RPMI8226 (cell line): ENCODE measurements at places on chromosomes 6 and 20.

- no peak for DNase-seq
Observed at GRCh38 chr6:51928320-51928719, 159.1 kb downstream of the PKHD1 start.

- no peak for DNase-seq
Observed at GRCh38 chr6:167781066-167781767, 45.5 kb upstream of the AFDN start.

- no peak for DNase-seq
Observed at GRCh38 chr6:151044465-151045441, 179.3 kb downstream of the MTHFD1L start.

DNA sequence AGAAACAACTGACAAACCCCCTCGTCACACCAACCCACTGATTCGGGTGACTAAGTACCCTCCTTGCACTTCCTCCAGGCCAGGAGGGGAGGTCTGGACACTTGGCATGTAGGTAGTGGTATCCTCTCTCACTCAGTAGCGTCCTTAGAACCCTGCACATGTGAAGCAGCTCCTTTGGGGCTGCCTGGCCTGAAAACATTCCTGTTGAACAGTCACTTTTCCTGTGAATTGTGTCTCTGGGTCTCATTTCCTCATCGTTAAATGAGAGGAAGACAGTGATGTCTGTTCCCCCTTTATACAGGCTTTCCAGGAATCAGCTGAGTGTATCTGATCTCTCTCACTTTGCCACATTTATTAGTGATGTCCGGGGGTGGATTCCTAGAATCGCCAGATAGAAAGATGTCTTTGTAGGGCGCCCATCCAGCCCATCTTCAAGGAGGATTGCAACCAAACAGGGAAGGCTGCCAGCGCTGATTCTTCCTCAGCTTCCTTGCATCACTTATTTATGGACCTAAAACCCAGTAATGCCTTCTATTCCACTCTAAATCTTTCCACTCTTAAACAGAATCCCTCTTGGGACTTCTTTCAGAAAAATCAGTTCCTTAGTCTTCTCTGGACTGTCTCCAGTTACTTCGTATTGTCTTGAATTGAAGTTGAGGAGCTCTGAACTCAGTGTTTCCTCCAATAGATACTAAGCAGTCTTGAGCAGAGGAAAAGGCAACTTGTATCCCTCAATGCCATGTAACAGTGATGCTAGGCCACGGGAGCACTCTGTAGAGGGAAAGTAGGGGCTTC, 9.4 kb upstream of the POPDC3 start:
- no peak for DNase-seq

- no peak for DNase-seq
Observed at GRCh38 chr6:24009319-24009718, 116.7 kb upstream of the NRSN1 start.

DNA sequence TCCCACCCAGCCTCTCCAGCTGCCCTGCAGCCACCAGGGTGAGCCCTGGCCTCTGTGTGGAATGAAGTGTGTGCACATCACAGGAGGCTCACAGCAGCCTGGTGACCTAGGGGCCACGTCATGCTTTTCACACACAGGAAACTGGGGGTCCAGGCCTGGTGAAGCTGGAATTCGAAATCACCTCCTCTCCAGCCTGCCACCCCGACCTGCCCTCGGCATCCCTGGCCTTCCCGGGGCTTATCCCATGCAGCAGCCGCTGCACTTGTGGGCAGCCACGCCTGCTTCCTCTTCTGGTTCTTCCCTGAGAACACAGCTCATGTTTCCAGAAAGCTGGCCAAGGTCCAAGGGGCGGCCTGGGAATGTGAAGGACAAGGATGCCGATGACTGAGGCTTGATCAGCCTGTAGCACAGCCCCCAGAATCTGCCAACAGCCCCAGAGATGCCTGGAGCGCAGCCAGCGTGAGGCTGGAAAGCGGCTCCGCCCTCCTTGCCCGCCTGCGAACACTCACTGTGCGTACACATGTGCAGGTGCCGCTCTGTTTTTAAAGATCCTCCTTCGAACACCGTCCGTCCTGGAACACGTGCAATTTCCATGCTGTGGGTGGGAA, 4.2 kb upstream of the NTSR1 start:
- peak; percentile 26 for DNase-seq

GRCh38 chr6:157304899-157305663, 18.2 kb downstream of the TMEM242 start:
- no peak for DNase-seq

GRCh38 chr20:32764005-32764960, 2.1 kb downstream of the DNMT3B start:
- no peak for DNase-seq

- no peak for DNase-seq
Observed at GRCh38 chr6:39430446-39430845, 107.9 kb upstream of the KCNK16 start.

DNA sequence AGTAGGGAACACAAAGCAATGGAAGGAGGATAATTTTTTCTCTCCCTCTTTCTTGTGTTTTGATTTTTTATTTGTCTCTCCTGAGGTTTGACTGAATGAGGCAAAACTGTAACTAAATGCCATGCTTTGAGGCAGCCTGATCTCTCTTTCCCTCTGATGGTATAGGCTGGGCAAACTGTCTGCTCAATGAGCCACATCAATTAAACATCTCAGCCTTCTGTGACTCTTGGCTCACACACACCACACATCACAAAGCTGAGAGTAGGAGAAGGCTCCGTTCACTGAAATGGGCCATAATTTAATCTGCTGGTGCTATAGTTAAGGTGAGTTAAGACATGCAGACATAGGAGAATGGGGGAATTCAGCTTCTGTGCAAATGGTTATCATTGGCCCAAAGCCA, 28.1 kb upstream of the SCGN start:
- peak; percentile 18 for DNase-seq

GRCh38 chr6:163339466-163339865, 75.1 kb upstream of the QKI start:
- no peak for DNase-seq

DNA sequence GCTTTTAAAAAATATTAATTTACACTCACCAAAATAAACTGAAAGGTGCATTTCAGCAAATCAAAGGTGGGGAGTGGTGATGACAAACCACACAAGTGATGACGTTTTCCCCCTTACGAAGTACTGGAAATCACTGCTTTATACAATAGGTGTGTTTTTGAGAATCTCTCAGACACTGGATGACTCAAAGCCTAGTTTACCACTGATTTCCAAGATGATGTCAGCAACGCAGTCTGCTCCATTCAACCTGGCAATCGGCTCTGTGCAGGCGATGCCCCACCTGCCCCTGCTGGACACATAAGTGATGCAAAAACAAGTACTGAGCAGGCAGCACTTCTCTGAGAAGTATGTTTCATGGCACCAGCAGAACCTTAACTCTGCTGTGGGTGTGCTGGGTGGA, 114.4 kb downstream of the SOD2 start:
- DNase-seq = no peak

- DNase-seq = no peak
Observed at GRCh38 chr6:123518441-123519188, 118.1 kb downstream of the TRDN start.

DNA sequence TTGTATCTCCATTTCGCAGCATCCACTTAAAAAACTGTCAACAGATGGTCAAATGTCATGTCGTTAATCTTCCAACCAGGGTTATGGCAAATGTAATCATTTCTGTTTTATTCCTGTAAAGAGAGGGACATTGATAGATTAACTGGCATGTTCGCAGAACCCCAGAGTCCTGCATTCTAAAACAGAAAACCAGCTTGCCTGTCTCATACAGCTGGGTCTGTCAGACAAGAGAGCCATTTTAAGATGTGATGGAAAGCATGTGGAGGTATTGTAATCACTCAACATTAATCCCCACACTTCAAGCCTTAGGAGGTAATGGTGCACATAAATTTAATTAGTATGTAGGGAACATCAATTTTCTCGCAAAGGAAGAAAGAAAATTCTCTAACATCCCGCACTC, 4.4 kb downstream of the SMLR1 start:
- no peak for DNase-seq

DNA sequence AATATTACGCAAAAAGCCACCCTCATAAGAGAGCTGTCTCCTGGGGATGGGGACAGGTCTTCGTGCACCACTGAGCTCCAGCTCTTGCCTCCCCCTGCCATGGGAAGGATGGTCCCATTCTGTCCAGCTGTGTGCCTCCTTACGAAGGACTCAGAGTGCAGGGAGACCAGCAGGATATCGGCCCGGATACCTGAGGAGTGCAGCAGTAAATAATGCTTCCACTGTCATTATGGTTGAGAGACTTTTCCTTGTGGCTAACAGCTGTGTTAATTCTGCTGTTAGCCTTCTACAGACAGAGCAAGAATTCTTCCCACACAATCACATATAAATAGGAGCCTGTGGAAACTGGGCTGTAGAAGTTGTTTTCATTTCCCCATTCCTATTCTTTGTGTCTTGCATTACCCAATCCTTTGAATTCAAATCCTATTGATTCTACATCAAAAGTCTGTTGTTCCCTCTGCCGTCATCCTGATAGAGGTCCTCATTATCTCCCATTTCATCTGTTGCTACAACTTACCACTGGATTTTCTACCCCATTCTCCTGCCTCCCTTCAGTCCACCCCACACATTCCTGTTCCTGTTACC, 364.6 kb upstream of the SOX4 start:
- DNase-seq = no peak

DNA sequence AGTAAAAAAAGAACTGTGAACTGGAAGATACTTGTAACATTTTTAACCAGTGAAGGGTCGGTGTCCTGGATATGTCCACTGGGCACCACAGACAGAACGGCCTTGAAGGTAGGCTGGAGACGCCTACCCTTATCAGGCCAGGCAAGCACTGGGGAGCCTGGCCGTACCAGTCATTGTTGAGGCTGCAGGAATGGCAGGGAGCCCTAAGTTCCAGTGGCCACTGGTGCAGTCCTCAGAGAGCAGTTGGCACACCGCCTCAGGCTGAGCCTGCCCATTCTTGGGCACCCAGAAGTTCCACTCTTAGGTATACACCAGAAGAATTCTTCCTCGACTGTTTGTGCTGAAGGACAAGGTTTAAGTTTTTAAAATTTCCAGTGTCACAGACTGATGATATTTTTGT, 20.5 kb downstream of the DNAJC5 start:
- no peak for DNase-seq

- peak; percentile 11 for DNase-seq
Observed at GRCh38 chr6:110430236-110430635, 14.9 kb upstream of the DDO start.

GRCh38 chr6:35168461-35168861, 27.3 kb upstream of the TCP11 start:
- no peak for DNase-seq

GRCh38 chr6:11500008-11500407, 37.5 kb upstream of the TMEM170B start:
- no peak for DNase-seq

- DNase-seq = no peak
Observed at GRCh38 chr6:41025966-41026530, 13.0 kb downstream of the UNC5CL start.

GRCh38 chr6:170429450-170429849, 122.9 kb downstream of the FAM120B start:
- no peak for DNase-seq

DNA sequence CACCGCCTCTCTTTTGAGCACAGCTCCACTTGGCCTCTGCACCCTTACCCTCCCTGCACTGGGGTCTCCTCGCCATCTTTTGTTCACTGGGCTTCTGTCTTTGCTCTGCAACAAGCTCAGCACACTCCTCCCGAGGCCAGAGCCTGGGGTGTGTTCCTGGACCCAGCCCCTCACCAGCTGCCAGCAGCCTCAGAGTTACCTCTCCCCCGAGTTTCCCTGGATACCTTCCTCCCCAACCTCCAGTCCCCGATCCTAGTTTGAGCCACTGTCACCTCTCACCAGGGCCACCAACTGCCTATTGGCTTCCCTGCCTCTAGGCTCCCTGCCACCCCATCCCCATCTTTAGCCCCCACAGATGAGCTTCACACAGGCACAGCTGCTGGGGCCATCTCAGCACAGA, 12.3 kb downstream of the CYP21A2 start:
- DNase-seq = no peak

DNA sequence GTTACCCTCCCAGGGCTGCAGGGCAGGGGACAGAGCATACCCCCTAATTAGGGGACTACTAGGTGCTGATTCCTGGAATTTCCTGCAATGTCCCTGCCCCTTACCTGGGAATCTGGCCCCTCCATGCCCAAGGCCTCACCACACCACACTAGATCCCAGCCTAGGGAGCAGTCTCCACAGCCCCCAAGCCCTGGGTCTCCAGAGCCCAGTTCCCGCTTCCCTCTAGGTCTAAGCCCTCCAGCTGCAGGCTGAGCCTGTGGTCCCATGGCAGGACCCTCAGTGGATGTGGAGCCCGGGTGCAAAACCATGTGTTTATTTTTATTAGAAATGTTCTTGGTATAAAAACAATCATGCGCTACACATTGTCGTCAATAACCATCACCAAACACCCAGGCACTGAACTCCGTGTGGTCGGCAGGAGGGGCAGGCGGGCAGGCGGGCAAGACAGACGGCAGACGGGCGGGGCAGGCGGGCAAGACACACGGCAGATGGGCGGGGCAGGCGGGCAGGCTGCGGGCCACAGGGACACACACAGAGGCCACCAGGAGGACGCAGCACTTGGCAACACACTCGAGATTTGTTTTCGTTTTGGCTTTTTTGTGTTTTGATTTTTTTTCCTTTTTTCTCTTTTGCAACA, 124.2 kb downstream of the GRM4 start:
- peak; percentile 57 for DNase-seq

DNA sequence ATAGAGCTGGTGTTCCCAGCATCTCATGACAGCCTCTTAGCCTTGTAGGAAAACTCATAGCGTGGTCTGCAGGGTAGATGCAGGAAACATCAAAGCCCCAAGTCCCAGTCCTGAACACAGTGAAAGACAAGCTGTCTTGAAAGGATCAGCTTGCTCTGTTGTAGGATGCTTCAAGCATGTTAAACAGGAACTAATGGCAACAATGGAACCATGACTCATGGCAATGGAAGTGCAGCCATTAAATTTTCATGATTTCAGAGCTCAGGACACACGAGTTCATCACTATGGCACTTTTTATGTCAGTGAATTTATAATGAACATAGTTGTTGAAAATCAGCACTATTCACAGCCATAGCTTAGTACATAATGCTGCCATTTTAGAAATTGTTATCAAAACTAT, 367.7 kb downstream of the KIF16B start:
- DNase-seq = no peak

GRCh38 chr20:13419477-13419876, 198.4 kb downstream of the ISM1 start:
- DNase-seq = no peak

- no peak for DNase-seq
Observed at GRCh38 chr20:10076126-10077080, 41.6 kb downstream of the ANKEF1 start.

DNA sequence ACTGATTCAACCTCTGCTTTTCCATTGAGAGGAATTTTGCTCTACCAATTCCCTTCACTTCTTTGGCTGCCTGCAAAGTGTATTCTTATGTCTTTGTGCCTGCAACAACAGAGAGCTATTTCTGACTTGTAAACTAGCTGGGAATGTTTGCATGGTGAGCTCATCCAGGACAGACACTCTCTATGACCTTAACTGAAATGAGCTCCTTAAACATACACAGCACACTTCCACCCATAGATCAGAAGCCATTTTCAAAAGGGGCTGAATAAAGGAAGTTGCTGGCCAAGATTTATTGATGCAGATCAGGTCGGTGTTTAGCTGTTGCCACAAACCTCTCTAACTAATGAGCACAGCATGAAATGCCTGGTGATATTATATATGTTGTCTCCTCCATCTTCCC, 377.7 kb downstream of the BTBD9 start:
- DNase-seq = no peak

GRCh38 chr6:154731296-154732218, 1.7 kb upstream of the SCAF8 start:
- DNase-seq = no peak
